ENCODE measurements at places on chromosomes 2 and 18. TPM values are rescaled to one million over a fixed set of nuclear protein-coding genes. Genes with fewer than 3 reads are reported as not detected.

Gene PKP4
- 118 TPM for total RNA-seq

Gene NGEF
- total RNA-seq, result 10.0 TPM

Gene ZNF512
- total RNA-seq, result 95.4 TPM

Gene STRADB
- total RNA-seq, result 95.5 TPM

Gene MROH2A
- not detected for total RNA-seq

Gene FRZB
- 66.1 TPM for total RNA-seq

Gene PSMG2
- 50.5 TPM for total RNA-seq

Gene BOLL
- total RNA-seq, result 0.27 TPM
